ENCODE measurements at places on chromosomes 3 and 15.

GRCh38 chr3:37621771-37622170, 239.9 kb upstream of the CTDSPL start:
- DNase-seq = no peak

GRCh38 chr3:195880037-195880431, 28.3 kb downstream of the TNK2 start:
- DNase-seq = no peak

DNA sequence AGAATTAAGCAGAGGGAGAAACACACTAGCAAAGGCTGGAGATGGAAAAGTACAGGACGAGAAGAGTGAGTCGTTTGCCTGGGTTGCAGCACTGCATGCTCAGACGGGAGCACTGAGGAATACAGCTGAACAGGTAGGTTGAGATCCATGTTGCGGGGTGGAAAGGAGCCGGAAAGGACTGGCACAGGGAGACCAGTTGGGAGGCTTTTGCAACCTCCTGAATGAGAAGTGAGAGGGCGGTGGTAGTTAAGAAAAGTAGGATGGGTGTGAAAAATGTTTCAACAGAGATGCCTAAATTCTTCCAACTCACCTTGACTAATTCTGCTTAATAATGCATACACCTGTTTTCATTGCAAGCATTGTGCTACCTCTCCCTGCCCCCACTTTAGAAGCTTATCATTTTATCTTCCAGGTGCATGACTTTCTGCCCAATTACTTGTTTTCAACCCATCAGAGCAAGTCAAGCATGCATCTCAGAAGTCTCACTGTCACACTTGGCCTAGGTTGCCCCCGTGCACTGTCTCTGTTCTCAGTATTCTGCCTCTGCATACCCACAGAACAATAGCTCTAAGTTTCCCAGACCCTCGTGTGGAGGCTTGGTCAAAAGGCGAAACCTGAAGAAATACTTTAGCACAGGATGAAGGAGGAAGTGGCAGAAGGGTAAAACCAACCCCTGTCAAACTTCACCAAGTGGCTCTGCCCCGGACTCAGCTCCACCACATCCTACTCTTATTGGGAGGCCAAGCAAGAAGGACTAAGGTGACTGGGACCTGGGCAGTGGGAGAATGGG, 199.3 kb upstream of the BCL6 start:
- no peak for DNase-seq

DNA sequence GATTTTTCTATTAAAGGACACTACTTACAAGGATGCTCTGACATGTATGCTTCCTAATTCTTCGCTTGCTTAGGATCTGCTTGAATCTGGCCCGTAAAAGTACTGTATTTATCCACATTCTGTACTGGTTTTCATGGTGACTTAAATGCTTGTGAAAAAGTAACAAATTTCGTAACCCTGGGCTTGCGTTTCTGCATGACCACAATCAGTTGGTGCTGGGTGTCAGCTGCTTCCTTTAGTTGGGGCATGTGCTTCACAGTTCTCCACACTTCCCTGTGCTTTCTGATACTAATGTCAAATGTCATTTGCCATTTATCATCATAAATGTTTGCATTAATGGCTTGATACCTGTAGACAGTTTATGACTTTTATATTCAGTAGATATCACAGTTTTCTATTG, 218.4 kb upstream of the MLF1 start:
- peak; percentile 9 for DNase-seq

- no peak for DNase-seq
Measured at GRCh38 chr3:196712514-196713413, 587 bp downstream of the PIGX start.

- DNase-seq = no peak
Measured at GRCh38 chr3:16888356-16888755, 3.6 kb downstream of the PLCL2 start.

- no peak for DNase-seq
Measured at GRCh38 chr3:17752436-17752835, 10.0 kb upstream of the TBC1D5 start.

DNA sequence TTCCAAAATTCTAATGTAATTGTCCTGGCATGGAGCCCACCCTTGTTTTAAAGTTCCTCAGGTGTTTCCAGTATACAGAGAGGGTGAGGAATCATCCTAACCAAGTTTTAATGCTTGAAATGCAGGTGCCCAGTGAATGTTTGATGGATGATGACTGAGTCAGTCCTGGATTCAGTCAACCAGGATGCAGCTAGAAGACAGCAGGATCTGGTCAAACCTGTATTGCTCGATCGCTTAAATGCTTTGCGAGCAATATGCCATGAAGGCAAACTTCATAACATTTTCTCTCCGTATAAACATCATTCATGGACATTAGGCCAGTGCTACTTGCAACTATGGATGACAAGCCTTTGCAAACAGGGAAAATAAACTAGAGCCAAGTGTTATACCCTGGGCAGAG, 591.2 kb downstream of the RSL24D1 start:
- DNase-seq = no peak

- DNase-seq = no peak
Measured at GRCh38 chr15:69529961-69530633, 77.5 kb downstream of the RPLP1 start.

- peak; percentile 4 for DNase-seq
Measured at GRCh38 chr3:111831840-111832239, 27.2 kb upstream of the PHLDB2 start.

GRCh38 chr15:66718220-66718988, 16.4 kb downstream of the SMAD6 start:
- no peak for DNase-seq

GRCh38 chr3:169255511-169255910, 408.0 kb downstream of the MECOM start:
- no peak for DNase-seq

- DNase-seq = peak; percentile 45
Measured at GRCh38 chr15:43776718-43777266, at the start of gene ELL3. Gene ELL3 (minus strand): TSS chr15:43776966. CDS start chr15:43776901, 65 bp downstream.

- DNase-seq = no peak
Measured at GRCh38 chr3:159802864-159803263, 185.8 kb upstream of the IL12A start.
